ENCODE measurements at places on chromosomes 2 and 18.

- DNase-seq: no peak
Measured at GRCh38 chr18:75204269-75204731, 4.6 kb downstream of the PTGR3 start.

DNA sequence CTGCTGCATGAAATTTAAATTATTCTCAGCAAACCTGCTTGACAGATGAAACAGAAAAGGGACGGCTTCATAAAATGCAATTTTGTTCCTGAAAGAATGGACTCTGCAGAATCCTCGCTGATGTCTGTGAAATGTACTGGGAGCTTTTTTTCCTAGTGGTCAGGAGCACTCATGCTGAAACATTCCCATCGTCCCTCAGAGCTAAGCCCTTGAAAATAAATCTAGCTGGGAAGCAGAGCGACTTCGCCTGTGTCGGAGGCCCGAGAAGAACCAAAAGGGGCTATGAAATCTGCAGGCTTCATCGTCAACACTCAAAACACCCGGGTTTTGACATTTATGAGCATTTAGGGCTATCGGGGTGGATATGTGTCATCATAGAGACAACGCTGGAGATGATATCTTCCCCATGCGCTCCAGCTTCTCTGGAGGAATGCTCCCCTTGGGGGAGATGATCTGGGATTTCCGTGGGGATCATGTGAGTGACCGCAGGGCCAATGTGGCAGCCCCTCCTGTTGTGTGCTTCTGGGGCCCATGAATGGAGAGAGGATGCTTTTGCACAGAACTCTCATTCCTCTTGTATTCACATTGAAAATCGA lies 182.3 kb downstream of the KLHL29 start:
- DNase-seq: no peak

DNA sequence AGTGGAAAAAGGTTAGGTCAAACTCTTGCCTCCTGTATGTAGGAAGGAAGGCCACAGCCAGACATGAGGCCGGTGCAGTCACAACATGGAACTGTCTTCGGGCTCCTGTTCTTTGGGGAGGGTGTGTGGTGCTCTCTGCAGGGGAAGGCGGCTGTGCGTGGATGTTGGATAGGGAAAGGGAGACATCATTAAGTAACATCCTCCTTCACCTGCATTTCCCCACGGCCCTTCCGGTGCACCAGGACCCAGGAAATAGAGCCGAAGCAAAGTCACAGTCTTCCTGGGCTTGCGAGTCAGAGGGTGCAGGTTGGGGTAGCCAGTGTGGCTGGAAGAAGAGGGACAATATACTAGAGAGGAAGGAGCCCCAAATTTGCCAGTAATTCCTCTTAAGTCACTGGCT lies 78.9 kb upstream of the SMAD7 start:
- DNase-seq: no peak

- no peak for DNase-seq
Measured at GRCh38 chr2:111222204-111222866, 101.6 kb downstream of the BCL2L11 start.

- DNase-seq: no peak
Measured at GRCh38 chr18:51621113-51621863, 423.8 kb upstream of the MEX3C start.

DNA sequence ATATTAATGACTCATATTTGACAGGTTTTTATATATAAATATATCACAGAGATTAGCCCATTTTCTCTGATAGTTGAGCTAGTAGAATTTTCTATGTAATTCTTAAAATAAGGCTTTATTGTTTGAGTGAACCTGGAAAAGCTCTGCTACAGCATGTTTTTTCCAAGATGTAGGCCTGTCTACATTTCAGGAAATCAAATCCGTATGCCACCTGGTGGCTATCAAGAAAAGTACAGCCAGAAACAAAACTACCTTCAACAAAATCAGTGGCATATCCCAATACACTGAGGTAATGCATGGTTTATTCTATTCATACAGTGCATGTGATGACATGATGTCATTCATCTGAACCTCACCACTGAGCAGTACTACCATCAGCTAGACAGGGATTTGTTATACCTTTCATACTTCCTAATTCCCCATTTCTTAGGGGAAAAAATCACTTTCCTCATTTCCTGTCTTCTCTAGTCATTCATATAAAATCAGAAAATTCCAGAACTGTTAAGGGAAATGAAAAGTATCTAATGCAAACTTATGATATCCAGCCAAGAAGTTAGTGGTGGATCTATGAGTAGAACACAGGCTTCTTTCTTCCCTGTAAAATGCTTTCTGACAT lies 310.4 kb upstream of the SYT4 start:
- no peak for DNase-seq

- no peak for DNase-seq
Measured at GRCh38 chr2:130884503-130884902, 47.8 kb downstream of the ARHGEF4 start.

DNA sequence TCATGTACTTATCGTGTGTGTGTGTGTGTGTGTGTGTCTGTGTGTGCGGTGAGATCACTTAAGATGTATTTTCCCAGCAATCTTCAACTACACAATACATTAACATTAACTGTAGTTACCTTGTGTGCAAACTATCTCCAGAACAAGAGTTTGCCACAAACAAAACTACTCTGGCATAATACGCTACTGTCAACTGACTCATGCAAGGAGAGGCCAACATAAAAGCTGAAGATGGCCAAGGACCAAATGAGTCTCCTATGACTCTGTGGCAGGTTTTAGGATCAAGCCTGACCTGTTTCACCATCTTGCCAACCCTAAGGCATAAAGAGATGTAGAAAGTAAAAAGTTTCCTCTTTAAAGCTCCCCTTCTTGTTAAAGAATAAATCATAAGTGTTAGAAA lies 20.1 kb downstream of the CYB5A start:
- DNase-seq: no peak

GRCh38 chr2:206064077-206064476 lies 21.9 kb downstream of the INO80D start:
- DNase-seq: no peak

GRCh38 chr2:149056541-149057255 lies 18.2 kb downstream of the LYPD6B start:
- no peak for DNase-seq

DNA sequence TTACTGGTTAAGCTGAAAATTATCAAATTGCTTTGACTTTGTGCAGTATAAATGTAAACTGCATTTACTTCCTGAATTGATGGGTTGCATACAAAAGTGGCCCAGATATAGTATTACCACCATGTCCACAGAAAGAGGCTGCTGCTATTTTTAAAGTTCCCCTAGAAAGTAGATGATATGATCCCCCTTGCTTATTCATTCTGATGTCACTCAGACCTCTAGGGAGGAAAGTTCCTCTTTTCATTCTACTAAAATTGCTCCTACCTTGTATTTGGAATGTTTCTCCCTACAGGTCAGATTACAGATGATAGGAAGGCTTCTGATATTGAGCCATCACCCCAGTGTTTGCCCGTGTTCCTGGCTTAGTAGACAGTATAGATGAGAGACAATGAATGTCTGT lies 247.6 kb upstream of the TNP1 start:
- DNase-seq: no peak

- DNase-seq: no peak
Measured at GRCh38 chr2:46196871-46197462, 100.2 kb upstream of the EPAS1 start.

GRCh38 chr2:115763601-115764000 lies 1321.2 kb downstream of the DPP10 start:
- no peak for DNase-seq

DNA sequence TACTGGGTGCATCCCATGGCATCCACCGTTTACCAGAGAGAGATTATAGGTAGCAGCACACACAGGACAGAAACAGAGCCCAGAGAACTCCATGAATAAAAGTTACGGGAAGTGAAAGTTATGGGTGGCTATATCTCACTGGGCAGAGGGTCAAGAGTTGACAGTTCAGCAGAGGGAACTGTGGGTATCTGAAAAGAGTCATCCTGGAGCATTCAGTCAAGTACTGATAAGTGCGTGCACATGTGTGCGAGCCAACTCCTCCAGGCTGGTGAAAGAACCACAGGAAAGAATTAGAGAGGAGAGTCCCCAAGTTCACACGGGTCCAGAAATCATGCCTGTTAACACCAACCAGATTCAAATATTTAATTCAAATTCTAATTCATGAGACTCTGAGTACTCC lies 1588.2 kb downstream of the LRP1B start:
- DNase-seq: no peak

DNA sequence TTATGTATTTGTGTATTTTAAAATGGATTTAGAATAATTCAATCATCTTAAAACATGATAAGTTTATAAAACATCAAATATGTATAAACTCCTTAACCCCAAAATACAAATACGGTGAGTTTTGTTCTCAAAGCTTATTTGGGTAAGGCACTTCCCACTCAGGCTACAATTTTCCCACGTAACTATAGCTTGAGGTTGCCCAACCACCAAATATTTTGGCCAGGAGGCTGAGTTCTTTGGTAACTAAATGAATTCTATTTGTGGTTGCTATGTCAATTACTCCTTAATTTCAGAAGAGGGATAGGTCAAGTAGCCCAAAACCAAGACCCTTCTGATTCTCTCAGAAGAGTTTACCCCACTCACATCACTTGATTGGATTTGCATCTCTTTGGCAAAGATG lies 70.4 kb downstream of the MYL12B start:
- no peak for DNase-seq

DNA sequence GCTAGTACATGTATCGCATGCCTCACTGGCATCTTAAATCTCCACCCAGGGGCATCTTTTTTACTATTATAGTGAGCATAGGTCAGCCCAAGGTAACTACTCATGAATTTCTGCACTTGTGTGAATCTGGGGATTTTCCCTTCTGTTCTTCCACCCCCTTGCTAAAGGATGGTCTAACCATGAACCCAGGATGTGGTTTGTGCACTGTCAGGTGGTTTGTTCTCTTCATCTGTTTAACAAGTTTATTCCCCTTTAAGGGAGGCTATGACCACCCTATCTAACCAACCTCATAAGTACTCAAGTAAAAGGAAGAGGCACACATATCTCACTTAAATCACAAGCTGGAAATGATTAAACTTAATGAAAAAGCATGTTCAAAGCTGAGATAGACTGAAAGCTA lies 243.0 kb downstream of the RPRM start:
- no peak for DNase-seq

GRCh38 chr2:72871880-72872279 lies 15.3 kb upstream of the SPR start:
- no peak for DNase-seq

GRCh38 chr2:231614559-231615057 lies 21.9 kb downstream of the TEX44 start:
- DNase-seq: no peak

GRCh38 chr2:19659024-19659792 lies 242.6 kb downstream of the TTC32 start:
- no peak for DNase-seq

DNA sequence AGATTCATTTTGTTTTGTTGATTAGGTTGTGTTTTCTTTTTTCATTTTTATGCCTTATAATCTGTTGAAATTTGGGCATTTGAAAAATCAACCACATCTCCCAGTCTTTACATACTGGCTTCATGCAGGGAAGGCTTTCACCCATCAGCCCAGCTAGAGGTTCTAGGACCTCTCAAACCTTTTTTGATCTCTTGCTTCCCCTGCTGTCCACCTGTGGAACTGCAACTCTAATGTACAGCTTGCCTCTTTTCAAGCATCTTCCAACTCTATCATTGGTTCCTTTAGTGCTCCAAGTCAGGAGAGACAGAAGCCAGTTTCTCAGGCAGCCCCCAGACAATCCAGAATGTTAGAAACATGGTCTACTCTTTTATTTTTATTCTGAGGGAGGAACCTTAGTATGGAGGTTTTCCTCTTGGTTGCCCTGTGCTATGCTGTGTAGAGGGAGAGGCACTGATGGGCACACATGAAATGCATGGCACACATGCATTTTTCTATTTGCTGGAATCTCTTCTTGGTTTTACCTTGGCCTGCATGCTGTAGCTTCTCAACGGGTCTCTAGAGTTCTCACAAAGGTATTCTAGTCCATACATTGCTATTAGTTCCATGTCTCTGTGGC lies 107.2 kb upstream of the L3MBTL4 start:
- peak; percentile 3 for DNase-seq

GRCh38 chr2:98438190-98439133 lies 6.2 kb upstream of the INPP4A start:
- no peak for DNase-seq

DNA sequence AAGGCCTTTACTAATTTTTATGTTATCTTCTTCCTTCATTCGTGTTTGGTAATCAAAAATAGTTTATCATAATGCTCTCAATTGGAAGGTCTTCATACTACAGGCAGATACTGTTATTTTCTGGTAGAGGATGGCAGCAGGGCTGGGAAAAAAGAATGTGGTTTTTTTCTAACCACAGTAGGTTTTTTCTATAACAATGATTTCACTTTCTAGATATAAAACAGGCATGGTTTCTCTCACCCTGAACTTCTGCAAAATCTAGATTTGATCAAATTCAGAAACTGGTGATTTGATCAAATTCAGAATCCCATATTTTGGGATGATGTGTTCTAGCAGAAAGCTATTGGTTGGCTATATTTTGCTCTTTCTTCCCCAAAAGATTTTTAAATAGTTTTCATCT lies 27.6 kb downstream of the BCL11A start:
- no peak for DNase-seq

GRCh38 chr2:163990101-163990500 lies 254.3 kb upstream of the FIGN start:
- DNase-seq: no peak

DNA sequence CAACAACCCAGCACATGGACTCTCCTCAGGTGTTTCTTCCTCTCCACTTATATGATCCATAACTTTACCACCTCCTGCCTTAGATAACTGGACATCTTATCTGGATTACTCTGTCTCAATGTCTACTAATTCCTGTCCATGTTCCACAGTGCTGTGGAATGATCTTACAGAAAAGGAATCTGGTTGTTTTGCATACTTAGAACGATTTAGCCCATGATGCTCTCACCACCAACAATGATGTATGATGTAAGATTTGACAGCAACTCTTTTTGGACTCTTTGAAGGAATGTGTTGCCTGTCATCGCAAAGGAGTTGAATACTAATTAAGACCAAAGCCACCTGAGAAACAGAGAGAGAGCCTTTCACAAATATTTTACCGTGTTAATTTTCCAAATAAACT lies 37.7 kb upstream of the SYT4 start:
- no peak for DNase-seq

- DNase-seq: no peak
Measured at GRCh38 chr2:181900007-181900651, 8.6 kb downstream of the ITPRID2 start.

- DNase-seq: no peak
Measured at GRCh38 chr2:241986836-241987641, 117.5 kb downstream of the RTP5 start.

- DNase-seq: no peak
Measured at GRCh38 chr2:1795261-1796231, 51.2 kb upstream of the PXDN start.

Data from AG04450 (cell line).